ENCODE measurements at places on chromosomes 6 and 20. TPM values are rescaled to one million over a fixed set of nuclear protein-coding genes. Genes with fewer than 3 reads are reported as not detected.

The NSFL1C gene
- 19.1 TPM for total RNA-seq

The GABRR1 gene
- not detected for total RNA-seq

The RSPH9 gene
- 0.25 TPM for total RNA-seq

- DNase-seq: no peak
Measured at GRCh38 chr6:119966484-119966883, 616.9 kb upstream of the MAN1A1 start.

- DNase-seq: no peak
Measured at GRCh38 chr6:125985522-125985921, 818 bp upstream of the TRMT11 start.

DNA sequence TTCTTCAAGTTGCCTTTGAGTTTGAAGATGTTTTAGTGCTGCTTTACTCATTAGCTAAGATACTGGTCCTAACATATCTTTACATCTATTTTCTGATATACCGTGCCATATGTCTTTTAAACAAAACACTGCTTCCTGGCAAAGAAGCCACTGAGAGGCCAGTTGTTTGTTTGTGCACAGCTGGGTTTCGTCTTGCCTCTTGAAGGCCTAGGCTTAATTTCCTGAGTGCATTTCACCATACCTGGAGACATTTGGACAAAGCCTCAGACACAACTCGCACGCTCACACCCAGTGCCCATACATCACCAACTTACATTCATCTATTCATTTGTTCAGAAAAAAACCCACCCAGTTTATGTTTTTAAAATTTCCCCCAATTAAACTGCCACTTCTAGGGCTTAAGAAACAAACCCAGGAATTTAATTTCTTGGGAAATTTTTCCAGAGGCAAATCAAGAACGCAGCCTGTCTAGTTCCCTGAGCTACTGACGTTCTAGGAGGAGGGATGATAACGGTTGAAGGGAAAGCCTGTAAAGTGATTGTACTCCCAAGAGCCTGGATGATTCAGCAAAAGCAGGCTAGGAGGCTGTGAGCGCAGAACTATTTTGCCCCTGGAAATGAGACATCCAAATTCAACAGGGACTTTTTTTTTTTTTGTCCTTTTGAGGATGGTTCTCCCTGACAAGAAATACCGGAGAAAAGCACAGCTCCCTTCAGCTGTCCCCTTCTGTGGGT, 77.7 kb downstream of the OLIG3 start:
- no peak for DNase-seq

- no peak for DNase-seq
Measured at GRCh38 chr20:35792740-35793139, 20.9 kb downstream of the PHF20 start.

- no peak for DNase-seq
Measured at GRCh38 chr20:14707026-14707680, 369.7 kb upstream of the FLRT3 start.

GRCh38 chr6:12955956-12956355, 239.4 kb downstream of the PHACTR1 start:
- DNase-seq: no peak

GRCh38 chr6:121499666-121500065, 64.2 kb downstream of the GJA1 start:
- DNase-seq: no peak

DNA sequence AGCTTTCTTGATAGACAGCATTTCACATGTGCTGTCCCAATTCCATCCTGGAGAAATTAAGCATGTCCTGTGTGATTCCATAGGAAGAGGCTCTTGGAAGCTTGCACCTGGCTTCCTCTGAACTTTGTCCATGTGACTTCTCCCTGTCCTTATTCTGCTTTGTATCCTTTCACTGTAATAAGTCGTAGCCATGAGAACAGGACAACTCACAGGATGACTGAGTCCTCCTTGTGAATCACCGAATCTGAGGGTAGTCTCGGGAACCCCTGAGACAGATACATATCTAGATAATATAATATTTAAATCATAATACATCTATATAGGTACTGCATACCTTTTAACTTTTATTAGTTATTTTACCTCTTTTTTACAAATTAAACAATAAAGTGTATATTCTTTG, 156.7 kb upstream of the THEMIS start:
- no peak for DNase-seq

Data from dermis microvascular lymphatic vessel endothelial cell (primary cell).